ENCODE measurements at places on chromosomes 7 and 10.

DNA sequence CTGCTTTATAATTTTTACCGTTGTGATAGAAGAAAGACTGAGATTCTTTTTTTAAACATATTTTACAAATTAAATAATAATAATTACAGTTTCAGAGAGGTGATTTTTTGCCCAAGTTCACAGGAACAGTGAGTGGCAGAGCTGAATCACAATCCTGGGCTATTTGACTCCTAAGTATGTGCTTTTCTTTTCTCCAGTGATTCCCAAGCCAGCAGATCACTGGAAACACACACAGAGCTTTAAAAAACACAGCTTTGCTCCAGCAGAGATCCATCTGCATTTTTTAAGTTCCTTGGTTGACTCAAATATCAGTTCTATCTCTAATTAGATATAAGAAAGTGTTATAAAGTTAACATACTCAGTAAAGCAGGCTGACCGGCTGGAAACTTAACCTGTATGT lies 69.0 kb downstream of the AHR start:
- DNase-seq: no peak

DNA sequence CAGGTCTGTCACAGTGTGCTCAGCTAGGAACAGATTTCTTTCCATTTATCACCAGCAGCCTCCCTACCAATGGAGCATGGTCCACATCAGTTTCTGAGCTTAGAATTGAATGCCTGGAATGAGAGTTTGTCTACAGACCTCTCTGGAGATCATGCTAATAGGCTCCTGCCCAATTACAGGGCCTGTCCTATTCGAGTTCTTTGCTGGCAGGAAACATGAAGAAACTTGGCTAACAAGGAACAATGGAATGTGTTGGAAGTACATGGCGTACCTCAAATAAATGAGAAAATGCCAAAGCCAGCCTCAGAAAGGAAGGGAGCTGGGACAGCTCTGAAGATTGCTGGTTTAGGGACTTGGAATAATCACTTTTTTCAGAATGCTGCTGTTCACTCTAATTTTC lies 186.0 kb upstream of the AKR1E2 start:
- no peak for DNase-seq

DNA sequence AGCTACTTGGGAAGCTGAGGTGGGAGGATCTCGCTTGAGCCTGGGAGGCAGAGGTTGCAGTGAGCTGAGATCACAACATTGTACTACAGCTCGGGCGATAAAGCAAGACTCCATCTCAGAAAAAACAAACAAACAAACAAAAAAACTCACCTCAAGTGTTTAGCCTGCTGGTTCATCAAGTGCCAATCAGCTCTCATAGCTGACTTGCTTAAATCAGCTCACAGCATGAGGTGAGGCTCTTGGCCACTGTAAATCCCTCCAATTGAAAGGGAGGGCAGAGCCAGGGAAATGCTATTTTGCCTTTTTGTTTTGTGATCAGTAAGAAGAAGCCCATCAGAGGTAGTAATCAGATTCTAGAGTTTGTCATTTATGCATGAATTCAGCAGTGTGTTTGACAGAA lies 112.3 kb downstream of the RAB11FIP2 start:
- no peak for DNase-seq

- no peak for DNase-seq
These were observed 195.6 kb upstream of the RHOBTB1 start for GRCh38 chr10:61139592-61139953.

GRCh38 chr7:80053124-80053523 lies 81.5 kb upstream of the GNAI1 start:
- DNase-seq: no peak

GRCh38 chr7:2019461-2019710 lies 213.4 kb downstream of the MAD1L1 start:
- DNase-seq: no peak

GRCh38 chr10:12041766-12042408 lies 722 bp downstream of the UPF2 start:
- DNase-seq: no peak

- no peak for DNase-seq
These were observed 66.2 kb upstream of the C10orf90 start for GRCh38 chr10:126736727-126737126.

DNA sequence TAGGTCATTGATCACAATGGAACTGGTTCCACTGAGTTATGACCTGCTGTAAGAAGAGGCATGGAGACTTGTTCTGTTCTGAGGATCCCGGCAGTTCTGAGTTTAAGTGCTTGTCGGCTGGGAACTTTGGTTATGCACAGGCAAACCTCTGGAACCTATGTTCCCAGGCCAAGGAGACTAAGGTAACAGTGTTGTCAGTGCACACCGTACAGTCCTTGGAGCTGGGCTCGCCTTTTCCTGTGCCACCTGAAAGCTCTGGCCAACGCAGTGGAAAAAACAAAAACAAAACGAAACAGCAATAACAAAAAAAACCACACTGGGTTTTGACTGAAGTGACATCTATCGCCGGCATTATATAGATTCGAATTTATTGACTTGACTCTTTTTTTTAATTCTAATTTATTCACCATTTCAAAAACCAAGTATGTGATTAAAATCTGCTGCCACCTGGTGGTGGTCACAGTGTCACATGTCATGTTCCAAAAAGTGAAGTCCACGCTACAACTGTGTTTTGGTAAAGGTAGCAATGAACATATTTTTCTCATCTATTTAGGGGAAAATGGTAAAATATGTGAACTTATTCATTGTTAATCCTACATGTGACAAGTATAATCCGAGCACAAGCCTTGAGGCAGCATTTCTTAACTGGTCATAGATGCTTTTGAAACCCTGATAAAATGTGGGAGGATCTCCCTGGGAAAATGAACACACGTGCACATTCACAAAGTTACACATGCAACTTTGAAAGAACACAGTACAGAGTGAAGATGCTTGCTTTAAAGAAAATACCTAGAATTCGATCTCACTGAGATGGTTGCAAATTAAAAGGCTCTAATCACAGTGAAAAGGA lies 113.8 kb upstream of the PPP2R2D start:
- DNase-seq: peak; percentile 22

DNA sequence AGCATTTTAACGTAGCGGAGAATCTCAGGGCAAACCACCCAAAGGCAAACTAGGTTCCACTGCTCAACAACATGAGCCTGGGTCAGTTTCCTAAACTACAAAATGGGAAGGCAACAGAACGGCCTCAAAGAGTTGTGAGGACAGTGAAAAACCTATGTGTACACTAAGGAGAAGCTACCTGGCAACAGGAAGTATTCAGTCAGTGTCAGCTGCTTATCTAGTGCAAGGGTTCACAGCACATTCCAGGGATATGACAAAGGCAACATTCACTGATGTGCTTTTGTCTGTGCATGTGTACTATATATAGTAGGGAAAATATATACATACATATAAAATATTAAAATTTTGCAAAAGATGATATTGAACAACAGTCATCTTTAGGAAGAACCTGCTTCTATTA lies 17.2 kb downstream of the NUDCD3 start:
- DNase-seq: no peak

GRCh38 chr7:4694305-4694704 lies 12.2 kb downstream of the FOXK1 start:
- DNase-seq: no peak

DNA sequence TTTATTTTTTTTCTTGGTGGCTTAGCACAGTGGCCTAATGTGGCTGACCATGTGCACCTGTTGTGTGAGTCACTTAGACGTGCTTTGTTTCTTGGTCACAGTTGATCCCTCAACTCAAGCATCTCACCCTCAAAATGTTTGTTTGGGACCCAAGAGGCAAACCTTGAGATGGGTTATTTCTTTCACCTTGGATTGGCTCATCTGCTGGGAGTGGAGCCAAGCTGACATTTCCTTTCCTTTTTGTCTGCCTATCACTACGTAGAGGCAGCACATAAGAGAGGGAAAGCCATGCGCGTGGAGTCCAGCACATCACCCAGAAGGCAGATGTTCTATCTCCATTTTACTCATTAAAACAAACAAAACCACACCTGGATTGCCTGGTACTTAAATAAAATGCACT lies 6.4 kb upstream of the PRKCQ start:
- no peak for DNase-seq

GRCh38 chr7:31663072-31663471 lies 23.9 kb upstream of the PPP1R17 start:
- DNase-seq: no peak
